ENCODE measurements at places on chromosomes 12 and 14.

- DNase-seq: no peak
Measured at GRCh38 chr12:1619587-1619986, 9.4 kb upstream of the WNT5B start.

GRCh38 chr12:25875661-25876060 is 82.8 kb upstream of the RASSF8 start:
- no peak for DNase-seq

- no peak for DNase-seq
Measured at GRCh38 chr14:59013672-59014298, 174.7 kb upstream of the DAAM1 start.

DNA sequence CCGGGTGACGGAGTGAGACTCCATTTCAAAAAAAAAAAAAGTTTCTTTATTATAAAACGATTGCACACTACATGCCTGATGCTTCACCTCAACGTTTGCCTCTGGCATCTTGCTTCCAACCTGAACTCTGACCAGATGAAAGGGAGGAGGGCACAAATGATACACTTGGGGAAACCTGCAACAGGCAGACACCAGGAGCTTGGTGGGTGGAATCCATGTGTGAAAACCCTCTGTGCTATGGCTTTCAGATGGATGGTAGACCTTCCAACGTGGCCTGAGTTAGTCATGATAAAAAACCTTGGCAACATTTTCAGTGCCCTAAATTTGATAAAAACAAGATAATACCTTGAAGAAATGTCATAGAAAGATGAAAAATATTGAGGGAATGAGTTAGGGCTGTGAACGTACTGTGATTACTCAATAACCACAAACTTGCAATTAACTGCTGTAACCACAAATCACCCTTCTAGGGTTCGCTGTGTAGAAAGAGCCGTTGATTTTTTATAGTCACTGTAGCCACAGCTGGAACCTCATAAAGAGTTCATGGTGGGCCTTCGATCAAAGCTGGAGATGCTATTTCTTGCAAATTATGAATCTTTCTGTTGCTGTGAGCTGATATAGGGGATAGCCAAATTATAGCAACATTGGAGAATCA is 26.1 kb upstream of the GZMB start:
- no peak for DNase-seq

DNA sequence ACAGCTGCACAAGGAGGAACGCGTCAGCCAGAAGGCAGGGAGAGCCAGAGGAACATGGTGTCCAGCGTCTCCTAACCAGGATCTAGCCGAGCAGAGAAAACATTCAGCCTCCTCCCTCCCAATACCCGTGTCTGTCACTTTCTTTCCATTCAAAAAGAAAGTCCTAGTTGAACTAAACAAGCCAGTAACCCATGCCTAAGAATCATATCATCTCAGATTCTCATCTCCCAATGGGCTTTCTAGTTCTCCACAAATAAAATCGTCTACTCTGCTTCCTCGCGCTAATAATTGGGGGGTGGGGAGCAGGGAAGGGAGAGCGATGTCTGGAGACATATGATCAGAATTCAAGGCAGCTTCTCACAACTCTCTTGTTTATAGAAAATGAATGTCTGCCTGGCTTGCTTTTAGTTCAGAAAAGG is 7.4 kb downstream of the NKX2-1 start:
- no peak for DNase-seq

- no peak for DNase-seq
Measured at GRCh38 chr12:41367726-41368405, 179.7 kb downstream of the PDZRN4 start.

DNA sequence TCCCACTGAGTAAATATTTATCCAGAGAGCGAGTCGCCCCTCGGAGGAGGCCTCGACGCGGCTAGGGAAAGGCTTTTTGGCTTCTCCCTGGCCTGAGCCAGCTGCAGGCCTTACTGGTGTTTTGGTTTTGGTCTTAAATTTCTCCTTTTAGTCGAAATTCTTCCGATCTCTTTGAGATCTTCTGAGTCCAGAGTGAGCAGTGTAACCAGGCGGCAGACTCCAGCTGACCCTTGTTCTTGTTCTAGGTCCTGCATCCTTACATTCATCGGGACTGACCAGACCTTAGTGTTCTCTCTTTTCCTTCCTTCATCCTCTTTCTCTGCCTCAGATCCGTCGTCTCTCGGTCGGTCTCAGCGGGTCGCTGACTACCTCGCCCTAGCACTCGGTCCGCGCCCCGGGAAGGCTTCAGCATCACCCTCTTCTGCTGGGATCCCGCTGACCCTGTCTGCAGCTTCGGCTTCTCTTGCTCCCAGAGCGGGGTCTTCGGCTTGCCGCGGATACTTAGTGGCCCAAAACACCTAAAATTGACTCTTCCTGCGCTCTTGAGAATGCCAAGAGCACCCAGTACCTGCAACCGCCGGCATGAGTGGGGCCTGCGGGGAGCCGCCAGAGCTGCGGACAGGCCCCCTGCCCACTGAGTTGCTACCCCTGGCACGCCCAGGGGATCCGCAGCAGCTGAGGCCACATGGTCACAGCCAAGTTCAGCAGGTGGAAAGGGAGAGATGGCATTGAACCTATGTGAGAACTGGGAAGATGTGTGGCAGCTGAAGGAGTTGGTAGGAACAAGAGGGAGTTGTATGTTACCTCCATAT is 2.4 kb upstream of the PAX9 start:
- DNase-seq: no peak

DNA sequence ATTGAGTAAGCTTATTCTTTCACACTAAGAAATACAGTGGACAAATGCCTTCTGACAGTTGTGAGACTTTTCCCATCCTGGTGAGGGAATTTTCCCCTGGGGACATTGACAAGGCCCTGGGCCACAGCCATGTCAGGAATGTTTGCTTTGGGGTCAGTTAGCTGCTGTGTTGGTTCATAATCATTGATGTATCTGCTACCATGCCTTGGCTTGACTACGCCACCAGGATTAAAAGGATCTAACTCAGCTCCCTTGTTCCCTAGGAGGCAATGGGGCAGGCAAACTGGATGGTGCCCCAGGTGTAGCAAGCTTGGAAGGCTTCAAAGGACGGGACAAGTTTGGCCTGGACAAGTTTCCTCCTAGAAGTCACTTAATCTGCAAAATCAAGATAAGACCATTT is 3.1 kb upstream of the CCDC88C start:
- DNase-seq: no peak

DNA sequence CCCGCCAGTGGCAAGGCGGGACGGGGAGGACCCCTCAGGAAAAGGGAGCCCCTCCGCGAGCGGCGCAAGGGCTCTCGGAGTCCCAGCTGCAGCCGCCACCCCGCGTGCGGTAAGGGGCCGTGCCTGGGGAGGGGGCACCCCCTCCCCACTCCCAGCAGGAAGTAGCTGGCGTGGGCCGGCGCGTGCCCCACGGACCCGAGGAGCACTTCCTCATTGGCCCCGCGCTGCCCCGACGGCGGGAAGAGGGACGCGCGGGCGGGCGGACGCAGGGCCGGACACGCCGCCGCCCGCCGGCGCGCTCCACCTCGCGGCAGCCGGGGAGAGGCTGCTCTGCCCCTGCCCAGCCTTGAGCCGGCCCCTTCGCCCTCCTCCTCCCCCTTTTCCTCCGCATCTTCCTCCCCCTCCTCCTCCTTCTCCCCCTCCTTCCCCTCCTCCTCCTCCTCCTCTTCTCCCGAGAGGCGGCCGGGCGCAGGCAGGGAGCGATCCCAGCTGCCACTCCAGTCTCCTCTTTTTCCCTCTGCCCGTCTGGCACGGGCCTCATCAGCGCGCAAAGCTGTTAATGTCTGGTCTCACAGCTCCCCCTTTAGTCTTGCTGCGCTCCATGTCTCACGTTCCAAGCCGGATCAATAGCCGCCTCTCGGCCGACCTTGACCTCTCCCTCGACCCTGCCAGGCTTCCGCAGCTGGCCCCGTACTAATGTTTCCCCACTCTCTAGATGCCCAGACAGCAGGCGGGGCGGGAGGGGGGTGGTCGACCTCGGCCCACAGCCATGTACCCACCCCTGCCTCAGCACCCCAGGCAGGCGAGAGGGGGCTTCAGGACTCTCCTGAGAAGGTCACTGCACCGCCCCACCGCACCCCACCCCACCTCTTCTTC is 2.6 kb upstream of the BCL11B start:
- DNase-seq: no peak

GRCh38 chr14:92400579-92401444 is 77.8 kb downstream of the SLC24A4 start:
- DNase-seq: no peak
